Epithelial cell of proximal tubule (primary cell): ENCODE measurements at places on chromosomes 11 and 22. TPM values are rescaled to one million over a fixed set of nuclear protein-coding genes. Genes with fewer than 3 reads are reported as not detected.

- DNase-seq: no peak
These were observed 154.3 kb upstream of the TBCEL start for GRCh38 chr11:120869516-120870011.

The ACR gene
- total RNA-seq: not detected in 2 replicates

The RGL4 gene
- total RNA-seq: not detected in 2 replicates

The CARD18 gene
- total RNA-seq: not detected in 2 replicates

The FOSL1 gene
- 143 and 172 TPM in 2 replicates for total RNA-seq

DNA sequence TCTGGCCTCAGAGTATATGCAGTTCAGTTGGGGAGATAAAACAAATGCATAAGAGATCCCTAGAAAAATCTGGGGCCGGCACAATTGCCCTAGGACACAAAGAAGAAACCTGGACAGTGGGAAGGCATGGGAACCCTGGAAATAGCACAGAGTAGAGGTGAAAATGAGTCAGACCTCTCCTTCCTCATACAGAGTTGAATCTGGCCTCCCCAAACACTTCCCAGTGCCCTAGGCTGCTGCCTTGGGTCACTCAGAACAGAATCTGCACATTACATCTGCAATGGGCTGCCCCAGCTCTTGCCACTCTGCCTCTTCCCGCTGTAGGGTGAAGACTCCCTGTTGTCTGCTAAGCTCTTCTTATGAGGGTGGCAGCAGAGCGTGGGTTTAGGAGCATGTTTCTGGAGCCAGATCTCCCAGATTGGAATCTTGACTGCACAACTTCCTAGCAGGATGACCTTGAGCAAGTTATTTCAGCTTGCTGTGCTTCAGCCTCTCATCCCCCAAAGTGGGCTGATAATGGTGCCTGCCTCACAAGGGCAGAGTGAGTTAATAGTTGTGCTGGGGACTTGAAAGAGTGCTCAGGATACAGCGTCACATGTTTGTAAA, 47.1 kb upstream of the NECTIN1 start:
- no peak for DNase-seq

DNA sequence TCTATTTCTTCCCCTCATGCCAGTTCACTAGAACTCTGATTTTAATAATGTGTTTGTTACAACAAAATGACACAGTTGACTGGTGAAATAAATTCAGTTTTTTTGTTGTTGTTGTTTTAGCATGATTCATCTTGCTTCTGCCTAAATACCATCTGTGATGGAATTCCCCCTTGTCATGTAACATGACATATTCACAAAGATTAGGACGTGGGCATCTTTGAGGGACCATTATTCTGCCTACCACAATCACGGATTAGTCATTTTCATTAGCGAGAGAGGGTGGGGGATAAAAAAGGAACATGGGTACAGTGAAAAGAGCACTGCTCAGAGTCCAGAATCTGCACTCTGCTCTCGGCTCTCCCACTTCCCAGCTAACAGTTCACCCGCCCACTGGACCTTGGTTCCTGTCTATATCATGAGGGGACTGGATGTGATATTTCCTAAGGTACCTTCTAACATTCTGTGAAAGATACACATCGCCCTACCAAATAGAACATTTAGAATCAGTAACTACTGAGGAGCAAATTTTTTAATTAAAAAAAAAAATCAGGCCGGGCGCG, 11.3 kb downstream of the HTATIP2 start:
- DNase-seq: no peak

The ASCL2 gene
- total RNA-seq: 0.12 TPM in 1 of 2 replicates, not detected in the other

- no peak for DNase-seq
These were observed 24.6 kb upstream of the YWHAH start for GRCh38 chr22:31919730-31920129.

- no peak for DNase-seq
These were observed 62.5 kb downstream of the TCF20 start for GRCh38 chr22:42207918-42208317.

The LRP4 gene
- total RNA-seq: 2.8 and 5.0 TPM in 2 replicates

The TEX54 gene
- not detected in 2 replicates for total RNA-seq

DNA sequence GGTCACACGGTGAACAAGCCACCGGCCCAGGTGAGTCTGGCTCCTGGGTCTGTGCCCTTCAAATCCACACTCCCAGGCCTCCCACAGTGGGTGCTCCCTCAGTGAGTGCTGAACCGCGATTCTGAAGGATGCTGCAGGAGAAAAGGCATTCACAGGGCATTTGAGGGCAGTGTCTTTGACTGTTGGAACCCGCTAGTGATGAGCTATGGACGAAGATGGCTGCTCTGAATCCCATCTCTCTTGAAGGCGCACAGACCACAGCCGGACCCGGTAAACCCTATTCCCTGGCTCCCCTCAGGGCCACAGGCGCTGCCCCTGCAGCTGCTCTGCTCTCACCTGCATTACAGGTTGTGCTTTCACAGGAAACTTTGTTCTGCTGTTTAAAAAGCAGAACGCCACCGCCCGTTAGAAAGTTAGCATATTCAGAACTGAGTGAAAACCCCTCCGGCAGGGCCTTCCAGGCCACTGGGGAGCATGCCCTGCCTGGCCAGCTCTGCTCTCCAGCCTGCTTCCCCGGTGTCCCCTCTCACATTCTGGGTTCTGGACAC, 3.2 kb downstream of the LRRC32 start:
- no peak for DNase-seq

- DNase-seq: no peak
These were observed 16.8 kb downstream of the CUL5 start for GRCh38 chr11:108025387-108026080.

The LINC01488 gene
- not detected in 2 replicates for total RNA-seq

The INPP5J gene
- 1.2 and 3.0 TPM in 2 replicates for total RNA-seq

The LMO2 gene
- total RNA-seq: 1.5 and 3.3 TPM in 2 replicates

DNA sequence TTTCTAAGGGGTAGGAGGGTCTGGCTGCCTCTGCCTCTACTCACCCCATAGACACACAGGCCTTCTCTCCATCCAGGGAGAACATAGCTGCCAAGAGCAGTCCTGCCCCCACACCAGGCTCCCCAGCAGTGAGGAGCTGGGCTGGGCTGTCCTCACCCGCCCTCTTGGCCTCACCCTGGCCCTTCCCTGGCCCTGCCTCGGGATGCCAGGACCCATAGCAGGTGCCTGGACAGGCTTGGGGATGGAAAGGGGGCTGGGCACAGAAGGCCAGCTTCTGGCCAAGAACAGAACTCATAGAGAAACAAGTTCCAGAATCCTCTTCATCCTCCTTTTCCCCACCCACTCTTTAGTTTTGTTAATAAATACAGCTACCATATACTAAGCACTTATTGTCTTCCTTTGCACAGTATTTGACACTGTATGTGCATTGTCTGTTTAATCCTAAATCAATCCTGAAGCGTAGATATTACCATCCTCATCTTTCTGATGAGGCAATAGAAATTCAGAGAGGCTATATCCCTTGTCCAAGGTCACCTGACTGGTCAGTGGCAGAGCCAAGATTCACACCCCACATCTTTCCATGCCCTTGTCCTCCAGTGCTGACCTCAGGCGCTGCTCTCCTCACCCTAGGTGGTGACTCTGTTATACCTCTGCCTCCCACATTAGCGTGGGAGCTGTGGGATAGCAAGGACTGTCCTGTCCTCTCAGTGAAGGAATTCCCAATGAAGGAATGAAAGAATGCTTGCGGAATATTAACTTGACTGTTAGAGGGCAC, 22.0 kb upstream of the MYOD1 start:
- DNase-seq: no peak

The C22orf42 gene
- not detected in 2 replicates for total RNA-seq

- no peak for DNase-seq
These were observed 74.1 kb downstream of the PARVB start for GRCh38 chr22:44098021-44098739.

The SCT gene
- total RNA-seq: not detected in 2 replicates

The MOGAT2 gene
- total RNA-seq: not detected in 2 replicates

DNA sequence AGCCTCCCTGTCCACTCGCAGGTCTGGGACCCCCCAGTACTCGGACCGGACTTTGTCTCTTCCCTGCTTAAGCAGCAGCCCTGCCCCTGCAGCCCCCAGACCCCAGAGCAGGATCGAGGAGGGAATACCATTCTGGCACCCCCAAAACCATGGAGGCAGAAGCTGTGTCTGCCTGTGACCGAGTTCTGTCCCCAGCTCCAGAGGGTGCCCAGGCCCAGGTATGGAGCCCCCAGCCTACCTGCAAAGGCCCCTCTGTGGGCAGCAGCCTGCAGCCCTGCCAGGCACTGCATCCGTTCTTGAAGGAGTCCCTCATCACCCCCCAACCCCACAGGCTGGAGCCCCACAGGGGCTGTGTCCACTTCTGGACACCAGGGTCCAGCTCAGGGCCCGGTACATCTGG, 163.8 kb downstream of the BRD1 start:
- no peak for DNase-seq

The DUSP8 gene
- 9.7 and 13.1 TPM in 2 replicates for total RNA-seq

DNA sequence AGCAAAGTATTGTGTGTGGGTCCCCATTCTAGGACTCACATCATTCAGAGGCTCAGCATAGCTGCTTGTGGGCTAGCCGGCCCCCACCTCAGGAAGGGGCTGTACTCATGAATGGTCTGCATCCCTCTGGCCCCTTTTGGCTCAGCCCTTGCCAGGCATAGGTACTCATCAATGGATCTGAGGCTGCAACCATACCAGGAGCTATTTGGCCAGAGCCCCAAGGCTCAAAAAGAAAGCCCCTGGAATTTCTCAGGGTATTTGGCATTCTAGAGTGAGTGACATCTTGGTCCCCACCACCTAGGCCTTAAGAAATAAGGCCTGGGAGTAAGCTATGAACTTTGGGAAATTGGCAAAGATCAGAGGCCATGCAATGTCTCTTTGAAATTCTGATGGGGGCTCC, 38.3 kb downstream of the PLEKHA7 start:
- no peak for DNase-seq

- DNase-seq: no peak
These were observed 715 bp upstream of the PRR5 start for GRCh38 chr22:44701187-44701790.

GRCh38 chr11:16278273-16278672, 78.1 kb downstream of the SOX6 start:
- DNase-seq: no peak

DNA sequence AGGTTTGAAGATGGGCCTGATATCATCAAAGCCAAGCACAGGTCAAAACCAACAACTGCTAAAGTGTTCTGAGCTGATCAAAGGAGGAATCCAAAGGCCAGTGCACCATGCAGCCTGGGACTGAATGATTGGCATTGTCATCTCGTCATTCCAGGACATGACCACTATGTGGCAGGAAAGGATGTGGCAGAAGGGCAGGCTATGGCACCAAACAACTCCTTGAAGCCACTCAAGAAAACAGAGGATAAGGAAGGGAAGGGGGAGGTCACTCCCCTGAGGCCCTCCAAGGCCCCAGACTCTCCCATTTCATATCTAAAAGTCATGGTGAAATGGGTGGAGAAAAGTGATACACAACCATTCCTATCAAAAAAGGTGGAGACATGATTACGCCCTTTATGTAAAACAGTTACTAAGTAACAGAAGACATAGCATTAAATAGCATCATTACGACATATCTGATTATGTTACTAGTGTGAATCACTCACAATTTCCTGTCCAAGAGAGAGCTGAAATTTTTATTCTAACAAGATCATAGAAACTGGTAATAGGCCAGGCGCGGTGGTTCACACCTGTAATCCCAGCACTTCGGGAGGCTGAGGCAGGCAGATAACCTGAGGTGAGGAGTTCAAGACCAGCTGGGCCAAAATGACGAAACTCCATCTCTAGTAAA, 49.3 kb downstream of the AHNAK start:
- DNase-seq: peak; percentile 26

DNA sequence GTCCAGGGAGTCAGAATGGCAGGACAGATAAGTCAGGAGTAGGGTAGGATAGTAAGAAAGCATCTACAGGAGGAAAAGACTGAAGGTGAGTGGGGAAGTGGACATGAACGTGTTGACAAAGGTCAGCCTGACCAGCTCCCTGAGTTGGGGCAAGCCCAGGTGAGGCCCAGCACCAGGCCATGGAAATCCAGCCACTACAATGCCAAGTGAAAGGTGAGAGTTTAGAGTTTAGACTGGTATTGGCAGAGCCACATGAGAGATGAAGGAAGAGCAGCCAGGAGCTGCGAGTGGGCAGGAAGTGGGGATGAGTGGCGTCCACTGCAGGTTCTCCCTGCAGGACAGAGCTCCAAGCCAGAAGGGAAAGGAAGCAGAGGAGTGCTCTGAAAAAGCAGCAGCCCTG, 16.5 kb upstream of the SMCO4 start:
- DNase-seq: no peak

The CHRDL2 gene
- not detected in 2 replicates for total RNA-seq

- no peak for DNase-seq
These were observed 1.7 kb downstream of the C11orf91 start for GRCh38 chr11:33698921-33699320.

The STT3A gene
- 170 and 190 TPM in 2 replicates for total RNA-seq

GRCh38 chr11:117172724-117173421, 5.7 kb upstream of the SIDT2 start:
- peak; percentile 16 for DNase-seq

- no peak for DNase-seq
These were observed 25.8 kb downstream of the ARVCF start for GRCh38 chr22:19990609-19991394.

DNA sequence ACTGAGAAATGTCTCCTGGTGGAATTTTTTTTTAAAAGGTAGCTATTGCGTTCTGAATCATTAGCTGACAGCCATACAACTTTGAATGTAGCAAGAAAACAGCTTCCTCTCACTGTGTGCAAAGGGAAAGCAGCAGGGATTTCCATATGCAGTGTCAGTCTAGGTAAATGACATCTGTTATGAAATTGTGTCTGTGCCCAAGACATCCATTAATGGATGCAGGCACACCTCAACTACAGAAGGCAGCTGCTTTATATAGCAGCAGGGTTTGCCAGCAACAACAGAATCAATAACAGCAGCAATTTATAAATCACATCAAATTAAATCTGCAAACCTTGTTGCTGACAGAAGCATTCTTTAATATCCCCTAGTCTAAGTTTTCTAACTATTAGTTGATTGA, 745.3 kb upstream of the RAG2 start:
- no peak for DNase-seq

The NCAM1 gene
- total RNA-seq: 2.2 and 3.1 TPM in 2 replicates

DNA sequence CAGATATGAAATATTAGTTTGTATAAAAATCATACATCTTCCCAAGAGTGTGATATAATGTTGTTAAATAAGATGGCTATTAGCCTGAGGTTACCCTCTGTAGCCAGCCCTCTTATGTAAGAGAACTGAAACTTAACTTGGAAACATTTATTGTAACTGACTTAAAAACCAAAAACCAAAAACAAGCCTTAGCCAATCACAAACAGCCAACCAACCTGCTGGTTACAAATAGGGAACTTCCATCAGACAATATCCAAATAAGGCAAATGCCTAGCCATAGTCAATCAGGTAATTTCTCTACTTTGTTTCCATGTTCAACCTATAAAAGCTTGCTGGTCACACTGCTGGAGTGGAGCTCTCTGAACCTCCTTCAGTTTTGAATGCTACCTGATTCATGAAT, 14.1 kb downstream of the KBTBD3 start:
- DNase-seq: no peak

- peak; percentile 6 for DNase-seq
These were observed 112.9 kb downstream of the SPON1 start for GRCh38 chr11:14075118-14076078.

GRCh38 chr11:61904539-61905048, 12.8 kb downstream of the RAB3IL1 start:
- DNase-seq: no peak

The EXPH5 gene
- total RNA-seq: 6.8 and 7.8 TPM in 2 replicates
